ENCODE measurements at places on chromosomes 12 and 14. TPM values are rescaled to one million over a fixed set of nuclear protein-coding genes. Genes with fewer than 3 reads are reported as not detected.

Gene POLR3B
- total RNA-seq, result 14.6 TPM

Gene KRT75
- not detected for total RNA-seq

- H3K36me3 ChIP-seq, result no peaks in the 10 kb centered on the region
- H3K4me1 ChIP-seq, result peaks cover 34% of the 10 kb centered on the region
- DNase-seq, result no peak
- H3K27me3 ChIP-seq, result no peaks in the 10 kb centered on the region
These were observed 765 bp downstream of the SCYL2 start for GRCh38 chr12:100267603-100268281.

- no peak overlapping the region for H3K4me3 ChIP-seq
- peaks cover 11% of the 10 kb centered on the region for H3K27me3 ChIP-seq
- no peak overlapping the region for H3K27ac ChIP-seq
- H3K4me1 ChIP-seq, result peaks cover 6% of the 10 kb centered on the region
- peak; percentile 78 for DNase-seq
These were observed 49.0 kb downstream of the KCTD10 start for GRCh38 chr12:109428037-109428629.

DNA sequence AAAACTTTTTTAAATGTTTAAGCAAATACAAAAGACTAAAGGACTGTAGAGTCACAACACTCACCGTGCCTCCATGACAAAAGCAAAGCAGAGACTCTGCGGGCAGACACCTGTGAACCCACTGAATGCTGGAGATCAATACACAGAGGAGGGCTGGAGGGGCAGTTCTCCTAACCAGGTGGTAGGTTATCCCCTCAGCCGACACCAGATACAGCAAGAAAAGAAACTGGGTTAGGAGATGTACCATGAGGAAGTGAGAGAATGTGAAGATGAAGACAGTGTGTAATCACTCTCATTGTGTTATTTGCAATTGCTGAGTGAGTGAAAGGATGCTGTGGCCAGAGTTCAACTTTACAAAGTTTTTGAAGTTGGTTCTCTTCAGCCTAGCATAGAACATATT, 480.3 kb downstream of the BCL11B start:
- H3K4me3 ChIP-seq, result no peak overlapping the region
- no peaks in the 10 kb centered on the region for H3K4me1 ChIP-seq

DNA sequence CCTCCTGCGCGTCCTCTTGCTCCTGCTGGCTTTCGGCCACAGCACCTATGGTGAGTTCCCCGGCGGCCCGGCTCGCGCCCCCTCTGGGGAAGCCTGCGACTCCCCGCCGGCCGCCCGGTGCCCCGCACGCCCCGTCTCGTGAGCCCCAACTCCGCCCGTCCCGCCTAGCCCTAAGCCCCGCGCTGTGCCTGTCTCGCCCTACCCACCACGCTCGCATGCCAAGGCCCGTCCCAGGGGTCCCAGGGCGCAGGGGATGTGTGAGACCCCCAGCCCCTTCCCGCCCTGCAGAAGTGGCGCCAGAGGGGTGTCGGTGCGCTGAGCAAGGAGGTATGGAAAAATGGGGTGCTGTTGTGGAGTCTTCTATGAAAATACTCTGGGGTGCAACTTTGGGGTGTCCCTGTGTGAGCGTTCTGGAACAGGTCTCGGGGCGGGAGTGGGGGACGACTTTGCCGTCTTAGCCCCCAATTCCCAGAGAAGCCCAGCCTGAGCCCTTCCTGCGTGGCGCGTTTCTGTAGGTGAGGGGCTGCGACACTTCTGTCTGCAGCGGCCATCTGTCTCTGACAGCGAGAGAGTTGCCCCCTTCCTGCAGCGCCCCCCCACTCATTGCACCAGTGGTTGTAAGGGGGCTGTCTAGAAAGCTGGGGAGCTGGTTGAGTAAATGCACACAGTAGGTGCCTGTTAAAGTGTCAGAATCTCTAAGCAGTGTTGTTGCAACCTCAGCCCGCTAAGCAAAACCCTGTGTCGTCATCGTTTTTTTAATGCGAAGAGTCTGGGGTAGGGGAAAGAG, 587 bp downstream of the DLK1 start:
- H3K36me3 ChIP-seq, result no peaks in the 10 kb centered on the region
- no peak for DNase-seq
- peaks cover 40% of the 10 kb centered on the region for H3K4me1 ChIP-seq
- peaks cover 78% of the 10 kb centered on the region for H3K27me3 ChIP-seq
- peak overlapping the region; percentile 75 for H3K4me3 ChIP-seq

Data from neural crest cell (in vitro differentiated cells).